ENCODE measurements at places on chromosomes 2 and 18.

DNA sequence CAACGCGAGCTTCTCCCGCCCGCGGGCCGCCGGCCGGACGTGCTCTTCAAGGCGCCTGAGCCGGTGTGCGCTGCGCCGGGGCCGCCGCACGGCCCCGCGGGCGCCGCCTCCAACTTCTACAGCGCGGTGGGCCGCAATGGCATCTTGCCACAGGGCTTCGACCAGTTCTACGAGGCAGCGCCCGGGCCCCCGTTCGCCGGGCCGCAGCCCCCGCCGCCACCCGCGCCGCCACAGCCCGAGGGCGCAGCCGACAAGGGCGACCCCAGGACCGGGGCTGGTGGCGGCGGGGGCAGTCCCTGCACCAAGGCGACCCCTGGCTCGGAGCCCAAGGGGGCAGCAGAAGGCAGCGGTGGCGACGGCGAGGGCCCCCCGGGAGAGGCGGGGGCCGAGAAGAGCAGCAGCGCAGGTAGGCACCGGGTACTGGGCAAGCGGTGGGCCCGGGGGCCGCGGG is 676 bp downstream of the HOXD11 start:
- no peak for DNase-seq

DNA sequence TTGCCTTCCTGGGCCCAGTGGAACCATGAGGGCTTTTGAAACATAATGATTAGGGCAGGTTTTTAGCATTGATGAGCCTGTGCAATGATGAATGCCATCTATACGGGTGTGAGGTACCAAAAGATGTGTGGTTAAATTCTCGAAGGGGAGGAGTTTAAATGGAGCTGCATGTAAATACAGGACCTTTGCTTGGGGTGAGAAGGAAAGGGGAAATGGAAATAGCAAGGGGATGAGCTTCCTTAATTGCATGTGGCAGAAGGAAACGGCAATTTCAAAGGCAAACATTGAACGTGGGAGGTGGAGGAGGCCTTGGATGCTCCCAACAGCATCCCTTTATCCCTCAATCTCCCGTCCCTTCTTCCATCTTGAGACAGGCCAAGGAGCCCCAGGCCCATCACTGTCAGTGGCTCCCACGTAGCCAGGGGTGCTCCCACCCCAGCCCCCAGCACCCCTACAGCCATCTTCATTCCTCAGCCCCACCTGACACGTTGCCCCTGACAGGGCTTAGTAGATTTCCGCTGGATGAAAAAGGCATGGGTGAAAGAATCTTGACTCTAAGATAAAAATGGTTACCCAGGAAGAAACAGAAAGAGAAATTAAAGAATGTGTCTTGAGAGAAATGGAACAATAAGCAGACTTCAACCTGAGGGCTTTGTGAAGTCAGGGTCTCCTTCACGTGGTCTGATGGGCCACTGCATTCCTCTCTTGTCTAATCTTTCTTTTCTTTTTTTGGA is 32.5 kb downstream of the INPP5D start:
- DNase-seq: no peak

- DNase-seq: peak; percentile 17
These were observed 69.2 kb downstream of the TRIP12 start for GRCh38 chr2:229852565-229852964.

DNA sequence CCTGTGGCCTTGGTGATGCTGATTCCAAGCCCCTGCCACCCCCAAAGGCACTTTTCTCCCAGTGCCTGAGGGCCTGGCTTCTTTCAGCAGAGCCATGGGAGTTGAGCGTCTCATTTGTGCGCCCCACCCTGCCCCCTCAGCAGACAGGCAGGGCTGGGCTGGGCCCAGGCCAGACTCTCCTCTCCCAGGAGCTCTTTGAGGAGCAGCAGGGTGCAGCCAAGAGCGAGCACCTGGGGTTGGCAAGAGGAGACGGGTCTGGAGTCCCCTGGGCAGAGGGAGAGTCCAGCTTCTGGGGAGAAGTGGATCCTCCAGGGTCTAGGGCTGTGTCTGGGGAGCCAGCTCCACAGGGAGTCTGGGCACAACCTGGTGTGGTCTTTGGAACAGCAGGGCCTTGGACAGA is 21.2 kb downstream of the NPPC start:
- DNase-seq: no peak

DNA sequence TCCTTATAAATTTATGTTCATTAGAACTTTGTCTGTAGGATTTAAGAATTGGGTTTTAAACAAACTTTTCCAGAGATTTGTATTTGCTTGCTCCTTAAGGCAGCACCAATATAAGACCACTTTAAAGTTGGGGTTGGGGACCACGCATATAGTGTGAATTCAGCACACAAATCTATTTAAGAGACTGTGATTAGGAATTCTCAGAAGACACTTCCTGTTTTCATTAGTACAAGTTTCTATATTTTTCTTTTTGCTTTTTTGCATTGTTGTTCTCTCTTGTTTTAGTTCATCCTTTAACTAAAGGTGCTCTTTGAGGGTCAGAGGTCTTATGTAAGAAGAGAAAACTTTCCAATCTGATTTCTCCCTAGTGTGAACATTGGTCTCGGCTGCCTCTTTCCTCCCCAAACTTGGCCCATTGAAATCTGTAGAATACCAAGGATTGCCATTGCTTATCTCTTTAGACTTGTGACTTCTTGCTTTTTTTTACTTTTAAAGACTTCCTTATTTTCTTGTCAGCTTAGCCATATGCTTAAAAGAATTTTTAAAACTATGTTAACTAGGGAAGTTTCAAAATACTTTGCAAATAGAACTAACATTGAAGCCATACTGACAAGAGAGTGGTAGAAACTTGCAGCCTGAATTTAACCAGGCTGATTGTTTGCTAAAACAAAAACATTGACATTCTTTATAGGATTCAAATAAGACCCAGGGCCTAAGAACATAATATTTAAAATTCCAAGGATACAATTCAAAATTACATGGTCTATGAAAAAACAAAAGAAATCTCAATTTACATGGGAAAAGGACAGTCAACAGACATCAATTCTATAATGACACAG is 264.1 kb upstream of the FN1 start:
- DNase-seq: no peak

DNA sequence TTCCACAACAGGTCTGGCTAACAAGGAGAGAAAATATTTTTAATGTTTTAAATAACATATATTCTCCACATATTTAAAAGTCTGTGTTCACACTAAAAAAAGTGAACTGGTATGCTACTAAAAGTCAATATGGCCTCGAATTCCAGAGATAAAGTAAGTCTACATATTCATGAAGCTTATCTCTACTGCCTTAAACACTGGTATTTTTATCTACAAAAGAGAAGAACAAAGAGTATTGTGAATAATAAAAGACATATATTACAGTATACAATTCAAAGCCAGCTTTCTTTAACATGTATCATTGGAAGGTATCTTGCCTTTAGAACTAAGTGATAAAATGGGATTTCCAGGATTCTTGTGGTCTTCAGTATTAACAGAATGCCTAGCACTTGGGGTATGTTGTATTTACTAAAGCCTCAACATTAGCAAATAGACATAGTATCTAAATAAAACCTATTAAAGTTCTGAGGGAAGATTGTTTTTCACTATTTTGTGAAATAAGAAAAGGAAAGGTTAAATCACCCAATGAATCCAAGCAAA is 302.8 kb upstream of the CCDC68 start:
- DNase-seq: no peak

DNA sequence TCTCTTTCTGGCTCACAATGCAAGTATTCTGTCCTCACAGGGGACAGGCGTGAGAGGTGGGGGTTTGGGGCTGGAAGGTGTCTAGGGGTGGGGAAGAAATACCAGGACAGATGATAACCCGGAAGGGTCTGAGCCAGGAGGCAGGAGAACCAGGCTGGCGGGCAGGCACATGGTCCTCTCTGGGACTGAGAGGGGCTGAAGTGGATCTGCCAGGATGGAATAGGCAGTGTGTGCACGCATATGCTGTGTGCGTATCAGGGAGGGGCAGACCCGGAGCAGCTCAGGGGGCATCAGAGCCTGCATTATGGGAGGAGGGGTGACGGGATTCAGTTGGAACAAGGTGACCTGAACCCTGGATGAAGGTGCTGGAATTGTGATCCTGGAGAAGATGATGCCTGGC is 157.3 kb downstream of the DYSF start:
- no peak for DNase-seq

DNA sequence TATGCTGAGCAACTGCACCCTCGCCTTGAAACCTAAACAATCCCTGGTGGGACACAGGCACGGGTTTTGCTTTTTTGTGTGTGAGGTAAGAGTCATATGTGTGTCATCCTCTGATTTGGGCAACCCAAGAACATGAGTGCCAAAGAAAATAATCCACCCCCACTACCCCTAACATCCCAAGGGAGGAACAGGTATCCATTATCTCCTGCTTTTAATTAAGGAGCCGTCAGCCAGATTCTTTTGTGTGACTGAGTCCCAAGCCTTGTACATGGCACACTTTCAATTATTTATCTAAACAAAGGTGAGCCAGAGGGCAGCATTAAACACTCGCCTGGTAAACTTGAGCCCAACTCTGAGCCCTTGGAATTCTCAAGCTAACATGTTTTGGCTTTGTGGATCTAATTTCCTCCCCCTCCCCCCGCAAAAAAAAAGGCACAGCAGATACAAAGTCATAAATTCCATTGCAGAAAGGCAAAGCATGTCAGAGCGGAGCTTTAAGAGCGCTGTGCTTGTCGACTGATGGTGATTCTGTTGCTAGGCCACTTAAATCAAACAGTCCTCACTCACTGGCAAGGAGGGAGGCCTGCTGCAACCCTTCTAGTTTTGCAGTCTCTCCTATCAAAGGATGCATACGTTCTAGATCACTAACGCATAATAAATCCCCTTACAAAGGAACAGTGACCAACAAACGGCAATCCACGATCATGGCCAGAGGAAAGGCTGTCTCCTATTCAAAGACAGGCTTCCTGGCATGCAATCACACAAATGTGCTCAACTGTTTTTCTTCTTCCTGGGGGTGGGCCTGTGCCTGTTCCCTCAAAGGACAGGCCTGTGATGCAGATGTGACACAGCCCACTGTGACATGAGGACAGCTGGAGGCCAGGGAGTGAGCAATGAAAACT is 143.5 kb upstream of the LMAN1 start:
- DNase-seq: no peak

DNA sequence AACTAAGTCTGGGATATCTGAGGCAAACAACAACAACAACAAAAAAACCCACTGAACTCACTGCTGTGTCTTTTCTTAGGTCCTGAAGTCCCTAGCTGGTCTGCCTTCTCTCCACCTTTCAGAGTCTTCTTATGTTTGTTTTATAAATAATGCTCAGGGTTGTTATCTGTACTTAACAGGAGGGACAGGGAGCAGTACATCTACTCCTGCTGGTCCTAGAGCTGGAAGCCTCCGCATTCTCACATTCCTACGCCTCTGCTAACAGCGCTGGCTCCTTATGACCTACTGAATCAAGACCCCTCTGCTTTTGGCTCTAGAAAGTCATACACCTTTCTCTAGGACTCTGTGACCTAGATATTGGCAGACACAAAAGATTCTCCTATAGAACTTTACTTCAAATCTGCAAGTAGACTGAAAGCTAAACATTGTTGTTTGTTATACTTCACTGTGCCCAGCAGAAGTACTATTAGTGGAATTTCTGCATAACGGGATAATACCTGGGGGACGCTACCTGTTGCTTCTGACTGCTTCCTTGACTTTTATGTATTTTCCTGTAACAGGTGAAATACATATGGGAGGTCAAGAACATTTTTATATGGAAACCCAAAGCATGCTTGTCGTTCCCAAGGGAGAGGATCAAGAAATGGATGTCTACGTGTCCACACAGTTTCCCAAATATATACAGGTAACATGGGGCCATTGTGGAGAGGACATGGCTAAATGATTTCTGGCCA is 48.6 kb downstream of the AOX1 start:
- no peak for DNase-seq

DNA sequence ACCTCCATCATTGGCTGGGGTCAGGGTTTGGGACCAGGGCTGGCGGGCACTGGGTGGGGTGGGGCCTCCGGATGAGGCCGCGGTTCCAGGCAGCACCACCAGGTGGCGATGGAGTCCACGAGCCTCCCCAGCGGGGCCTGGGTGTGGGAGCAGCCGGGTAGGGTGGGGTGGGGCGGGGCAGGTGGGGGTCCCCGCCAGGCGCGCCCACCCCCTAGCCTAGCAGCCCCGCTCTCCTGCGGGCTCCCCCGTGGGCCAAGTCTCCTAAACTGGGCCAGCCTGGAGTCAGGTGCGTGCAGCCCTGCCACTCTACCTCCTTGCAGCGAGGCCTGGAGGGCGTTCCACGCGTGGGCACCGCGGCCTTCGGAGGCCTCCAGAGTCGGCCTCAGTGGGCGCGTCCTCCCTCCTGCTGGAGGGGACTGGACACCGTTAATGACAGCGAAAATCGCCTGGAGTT is 187.5 kb downstream of the TWIST2 start:
- DNase-seq: peak; percentile 56

GRCh38 chr2:67267241-67267640 is 129.9 kb upstream of the ETAA1 start:
- DNase-seq: no peak

GRCh38 chr2:200377355-200378336 is 71.2 kb downstream of the SPATS2L start:
- no peak for DNase-seq

DNA sequence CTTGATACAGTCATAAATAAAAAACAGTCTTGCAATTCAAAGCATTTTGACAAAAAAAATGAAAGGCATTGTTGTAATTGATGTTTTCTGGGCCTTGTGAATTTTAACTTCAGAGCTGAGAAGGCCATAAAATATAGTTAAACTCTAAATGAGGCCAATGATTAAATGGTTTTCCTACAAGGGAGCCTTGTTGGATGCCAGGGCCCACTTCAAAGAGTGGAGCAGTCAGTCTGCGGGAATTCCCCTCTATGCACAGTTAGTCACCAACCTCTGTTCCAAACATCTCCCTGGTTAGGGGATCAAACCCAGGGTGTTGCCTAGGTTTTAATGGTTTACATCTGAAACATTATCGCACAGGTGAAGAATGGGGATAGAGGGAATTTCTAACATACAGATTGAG is 143.4 kb downstream of the NCKAP5 start:
- DNase-seq: no peak

DNA sequence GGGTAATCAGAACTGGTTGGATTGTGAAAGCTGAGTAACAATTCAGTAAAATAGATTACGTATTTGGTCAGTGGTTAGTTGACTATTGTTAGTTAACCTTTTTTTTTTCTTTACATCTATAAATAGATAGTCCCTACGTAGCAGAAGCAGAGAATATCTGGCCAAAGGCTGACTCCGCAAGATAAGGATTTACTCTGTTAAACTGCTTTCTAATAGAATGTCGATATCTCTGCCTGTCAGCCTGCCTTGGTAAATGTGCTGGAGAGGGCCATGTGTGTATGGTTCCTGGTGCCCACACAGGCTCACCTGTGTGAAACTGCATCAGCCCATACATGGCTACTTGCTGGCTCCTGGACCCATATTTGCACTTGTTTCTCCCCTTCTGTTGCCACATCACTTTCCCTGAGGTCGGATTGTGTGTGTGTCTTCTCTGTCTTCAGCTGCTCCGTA is 94.4 kb downstream of the CRIM1 start:
- DNase-seq: no peak

DNA sequence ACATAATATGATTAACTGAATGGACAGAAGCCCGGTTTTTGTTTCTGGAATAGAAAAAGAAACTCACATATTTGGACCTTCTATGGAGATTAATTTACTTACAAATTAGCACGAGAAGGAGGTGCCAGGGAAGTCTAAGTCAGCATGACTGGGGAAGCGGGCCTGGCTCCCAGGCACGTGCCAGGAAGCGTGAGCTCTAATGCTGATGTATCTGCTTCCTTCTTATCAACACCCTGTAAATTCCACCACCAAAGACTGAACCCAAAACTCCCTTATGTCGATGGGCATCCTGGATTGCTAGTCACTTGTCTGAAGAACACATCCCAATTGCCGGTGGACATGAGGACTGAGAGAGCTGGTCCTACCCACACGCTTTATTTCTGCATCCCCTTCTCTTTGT is 134.5 kb downstream of the GALNT14 start:
- no peak for DNase-seq

- DNase-seq: no peak
These were observed 59.2 kb upstream of the FZD7 start for GRCh38 chr2:201974171-201975100.
